ENCODE measurements at places on chromosomes 6 and 20.
A peak's percentile ranks its signal among the peaks of the same experiment; 100 is the strongest.

DNA sequence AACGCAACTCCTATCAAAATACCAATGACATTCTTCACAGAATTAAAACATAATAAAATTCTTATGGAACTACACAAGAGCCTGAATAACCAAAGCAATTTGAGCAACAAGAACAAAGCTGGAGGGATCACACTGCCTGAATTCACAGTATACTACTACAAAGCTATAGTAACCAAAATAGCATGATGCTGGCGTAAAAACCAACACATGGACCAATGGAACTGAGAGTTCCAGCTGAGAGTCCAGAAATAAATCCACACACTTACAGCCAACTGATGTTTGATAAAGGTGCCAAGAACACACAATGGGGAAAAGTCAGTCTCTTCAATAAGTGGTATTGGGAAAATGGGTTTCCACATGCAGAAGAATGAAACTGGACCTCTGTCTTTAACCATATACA lies 6.9 kb downstream of the MLIP start:
- no peaks in the 10 kb centered on the region for H3K36me3 ChIP-seq
- no peak for DNase-seq
- H3K4me3 ChIP-seq = no peak overlapping the region

DNA sequence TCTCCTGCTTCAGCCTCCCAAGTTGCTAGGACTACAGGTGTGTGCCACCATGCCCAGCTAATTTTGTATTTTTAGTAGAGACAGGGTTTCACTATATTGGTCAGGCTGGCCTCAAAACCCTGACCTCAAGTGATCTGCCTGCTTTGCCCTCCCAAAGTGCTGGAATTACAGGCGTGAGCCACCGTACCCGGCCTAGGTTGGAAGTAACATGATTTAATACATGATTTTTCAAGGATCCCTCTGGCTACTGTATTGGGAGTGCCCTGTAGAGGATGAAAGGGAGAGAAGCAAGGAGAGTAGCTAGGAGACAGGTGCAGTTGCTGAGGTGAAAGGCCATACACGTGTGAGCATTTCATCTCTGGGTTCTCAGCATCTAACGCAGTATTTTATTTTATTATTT lies 2.6 kb upstream of the NCOA3 start:
- peaks cover 23% of the 10 kb centered on the region for H3K4me1 ChIP-seq
- H3K27me3 ChIP-seq = no peaks in the 10 kb centered on the region
- H3K27ac ChIP-seq = no peak overlapping the region
- DNase-seq = no peak
- H3K36me3 ChIP-seq = no peaks in the 10 kb centered on the region
- H3K4me3 ChIP-seq = no peak overlapping the region

GRCh38 chr20:32789896-32790750 lies 27.9 kb downstream of the DNMT3B start:
- DNase-seq = no peak
- peaks cover 3% of the 10 kb centered on the region for H3K4me1 ChIP-seq
- no peaks in the 10 kb centered on the region for H3K27me3 ChIP-seq
- H3K36me3 ChIP-seq = no peaks in the 10 kb centered on the region

DNA sequence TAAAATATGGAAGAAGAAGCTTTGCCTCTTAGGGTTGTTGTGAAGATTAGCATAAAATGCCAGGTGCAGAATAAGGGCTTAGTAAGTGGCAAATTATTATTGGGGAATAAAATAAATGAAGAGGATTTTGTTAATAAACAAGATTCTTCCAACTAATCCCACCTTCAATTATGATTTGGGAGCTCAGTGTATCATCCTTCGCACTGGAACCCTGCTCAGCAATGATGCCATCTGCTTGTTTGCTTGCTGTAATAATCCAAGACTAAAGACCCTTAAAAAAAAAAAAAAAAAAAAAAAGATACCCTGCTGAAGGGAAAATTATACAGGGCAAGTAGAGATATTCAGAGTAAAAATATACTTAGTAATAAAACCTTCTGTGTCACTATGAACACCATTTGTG lies 62.0 kb upstream of the RREB1 start:
- no peaks in the 10 kb centered on the region for H3K36me3 ChIP-seq
- DNase-seq = no peak
- no peak overlapping the region for H3K27ac ChIP-seq
- no peaks in the 10 kb centered on the region for H3K27me3 ChIP-seq
- H3K4me1 ChIP-seq = peaks cover under 1% of the 10 kb centered on the region

DNA sequence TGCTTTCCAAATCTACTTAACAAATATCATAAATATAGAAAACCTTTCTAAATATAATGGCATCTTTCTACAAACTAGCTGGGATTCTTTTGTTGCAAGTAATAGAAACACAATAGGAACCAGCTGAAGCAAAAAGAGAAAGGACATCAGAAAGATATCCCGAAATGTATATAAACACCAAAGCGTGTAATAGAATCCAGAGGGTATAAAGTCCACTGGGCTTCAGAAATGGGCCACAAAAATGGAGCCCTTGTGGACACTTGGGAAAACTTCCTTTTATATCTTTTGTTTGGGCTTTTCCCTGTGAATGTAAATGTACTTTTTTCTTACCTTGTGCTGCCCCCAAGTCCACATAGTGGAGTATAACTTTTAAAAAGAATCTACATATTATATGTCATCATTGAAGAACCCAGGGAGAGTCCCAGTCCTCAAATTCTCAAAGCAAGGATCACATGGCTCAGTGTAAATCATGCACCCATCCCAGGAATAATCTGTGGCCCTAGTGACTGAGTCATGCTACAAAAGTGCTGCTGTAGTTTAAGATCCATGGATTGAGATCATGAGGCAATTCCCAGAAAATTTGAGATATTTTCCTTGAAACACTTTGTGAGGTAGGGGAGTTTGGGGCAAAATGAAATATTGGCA lies 457.0 kb downstream of the EPM2A start:
- no peak overlapping the region for H3K27ac ChIP-seq
- H3K4me1 ChIP-seq = no peaks in the 10 kb centered on the region

DNA sequence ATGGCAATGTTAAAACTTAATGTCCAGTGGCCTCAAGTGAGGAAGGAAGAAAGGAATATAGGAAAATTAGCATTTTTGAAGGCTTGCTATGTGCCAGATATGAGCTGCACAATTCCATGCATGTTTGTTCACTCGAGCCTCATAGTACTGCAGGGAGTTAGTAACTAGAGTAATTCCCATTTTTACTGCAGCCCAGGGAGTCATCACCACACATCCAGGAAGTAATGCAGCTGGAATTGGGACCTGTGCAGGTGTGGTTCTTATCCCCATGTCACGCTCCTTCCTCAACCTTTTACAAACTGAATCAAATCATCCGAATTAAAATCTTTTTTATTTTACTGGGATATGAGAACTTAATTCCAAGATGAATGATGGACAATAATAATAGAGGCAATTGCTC lies 149.5 kb upstream of the MAFB start:
- DNase-seq = no peak
- H3K4me1 ChIP-seq = no peaks in the 10 kb centered on the region
- H3K4me3 ChIP-seq = no peak overlapping the region
- H3K36me3 ChIP-seq = no peaks in the 10 kb centered on the region

GRCh38 chr20:51470907-51471411 lies 71.6 kb downstream of the NFATC2 start:
- no peaks in the 10 kb centered on the region for H3K36me3 ChIP-seq
- H3K27ac ChIP-seq = no peak overlapping the region
- no peaks in the 10 kb centered on the region for H3K27me3 ChIP-seq
- no peak for DNase-seq
- H3K4me1 ChIP-seq = no peaks in the 10 kb centered on the region
- no peak overlapping the region for H3K4me3 ChIP-seq

GRCh38 chr6:88983532-88983931 lies 20.1 kb upstream of the RNGTT start:
- H3K27me3 ChIP-seq = no peaks in the 10 kb centered on the region
- H3K27ac ChIP-seq = peak overlapping the region; percentile 46
- peaks cover 11% of the 10 kb centered on the region for H3K4me1 ChIP-seq
- H3K4me3 ChIP-seq = no peak overlapping the region
- H3K36me3 ChIP-seq = no peaks in the 10 kb centered on the region
- DNase-seq = no peak

- no peaks in the 10 kb centered on the region for H3K36me3 ChIP-seq
- H3K27me3 ChIP-seq = no peaks in the 10 kb centered on the region
- DNase-seq = no peak
- no peak overlapping the region for H3K27ac ChIP-seq
- peaks cover 22% of the 10 kb centered on the region for H3K4me1 ChIP-seq
These were observed 54.9 kb downstream of the MAP3K5 start for GRCh38 chr6:136737374-136737844.

DNA sequence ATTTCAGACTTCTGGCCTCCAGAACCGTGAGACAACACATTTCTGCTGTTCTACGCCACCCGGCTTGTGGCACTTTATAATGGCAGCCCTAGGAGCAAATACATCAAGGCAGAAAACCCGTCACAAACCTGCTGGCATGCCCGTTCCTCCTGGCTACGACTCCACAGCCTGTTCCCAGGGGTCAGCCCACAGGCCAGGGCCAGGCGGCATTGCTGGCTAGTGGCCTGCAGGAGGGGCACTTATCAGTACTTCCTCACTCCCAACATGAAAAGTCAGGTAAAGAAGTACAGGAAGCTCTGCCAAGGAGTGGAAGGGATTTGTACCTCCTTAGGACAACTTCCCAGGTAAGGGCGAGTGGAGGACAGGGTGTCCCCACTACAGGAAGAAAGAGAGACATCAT lies 223.1 kb upstream of the AGPAT4 start:
- no peaks in the 10 kb centered on the region for H3K4me1 ChIP-seq
- H3K27ac ChIP-seq = no peak overlapping the region
- no peak for DNase-seq

- no peak for DNase-seq
- H3K27me3 ChIP-seq = no peaks in the 10 kb centered on the region
These were observed 355.0 kb upstream of the MAP3K7 start for GRCh38 chr6:90941885-90942284.

- H3K4me1 ChIP-seq = peaks cover 47% of the 10 kb centered on the region
- no peak for DNase-seq
- H3K36me3 ChIP-seq = no peaks in the 10 kb centered on the region
- H3K27me3 ChIP-seq = no peaks in the 10 kb centered on the region
These were observed 55.7 kb downstream of the SYTL3 start for GRCh38 chr6:158705386-158706126.

- H3K27me3 ChIP-seq = no peaks in the 10 kb centered on the region
- DNase-seq = peak; percentile 82
- no peak overlapping the region for H3K27ac ChIP-seq
These were observed 18.6 kb downstream of the DYNLT1 start for GRCh38 chr6:158625881-158626305.

GRCh38 chr6:87154641-87154992 lies 748 bp upstream of the ZNF292 start:
- H3K4me1 ChIP-seq = peaks cover 63% of the 10 kb centered on the region
- H3K27me3 ChIP-seq = no peaks in the 10 kb centered on the region
- no peaks in the 10 kb centered on the region for H3K36me3 ChIP-seq
- no peak for DNase-seq
- H3K27ac ChIP-seq = peak overlapping the region; percentile 96
- peak overlapping the region; percentile 82 for H3K4me3 ChIP-seq

DNA sequence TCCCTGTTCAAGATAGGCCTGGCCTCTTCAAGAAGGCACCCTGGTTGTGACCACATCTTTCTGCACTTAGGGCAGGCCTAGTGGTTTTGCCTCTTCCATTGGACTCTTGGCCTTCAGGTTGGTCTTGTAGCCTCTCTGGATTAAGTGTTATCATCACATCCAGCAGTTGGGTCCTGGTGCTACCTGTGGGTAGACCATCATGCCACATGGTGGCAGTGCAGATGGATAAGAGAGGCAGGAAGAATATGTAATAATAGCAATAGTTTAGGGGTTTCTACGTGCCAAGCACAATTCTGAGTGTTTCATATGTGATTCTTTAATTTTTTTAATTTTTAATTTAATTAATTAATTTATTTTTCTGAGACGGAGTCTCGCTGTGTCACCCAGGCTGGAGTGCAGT lies 28.5 kb upstream of the SNRPB2 start:
- no peak overlapping the region for H3K4me3 ChIP-seq
- H3K36me3 ChIP-seq = no peaks in the 10 kb centered on the region
- DNase-seq = no peak
- H3K27me3 ChIP-seq = no peaks in the 10 kb centered on the region

- no peak for DNase-seq
- H3K27ac ChIP-seq = no peak overlapping the region
- no peak overlapping the region for H3K4me3 ChIP-seq
- H3K36me3 ChIP-seq = no peaks in the 10 kb centered on the region
- H3K27me3 ChIP-seq = no peaks in the 10 kb centered on the region
These were observed 32.6 kb downstream of the SLC2A10 start for GRCh38 chr20:46741924-46742668.

DNA sequence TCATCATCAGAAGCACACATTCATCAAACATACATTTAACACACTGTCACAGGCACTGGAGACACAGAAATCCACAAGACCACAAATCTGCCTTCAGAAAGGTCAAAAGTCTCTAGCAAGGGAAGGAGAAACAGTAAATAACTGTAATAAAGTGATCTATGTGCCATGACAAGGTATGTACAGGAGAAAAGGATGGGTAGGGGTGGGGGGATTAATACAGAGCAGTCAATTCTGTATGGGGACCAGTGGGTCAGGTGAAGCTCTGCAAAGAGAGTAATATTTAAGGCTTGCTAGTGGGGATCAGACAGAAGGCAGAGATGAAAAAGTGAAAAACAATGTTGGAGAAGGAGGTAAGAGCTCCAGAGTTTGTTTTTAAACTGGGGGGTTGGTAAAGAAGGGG lies 32.6 kb downstream of the ELOVL5 start:
- no peaks in the 10 kb centered on the region for H3K36me3 ChIP-seq
- H3K27me3 ChIP-seq = no peaks in the 10 kb centered on the region
- no peak for DNase-seq
- H3K4me3 ChIP-seq = no peak overlapping the region
- peaks cover 29% of the 10 kb centered on the region for H3K4me1 ChIP-seq

DNA sequence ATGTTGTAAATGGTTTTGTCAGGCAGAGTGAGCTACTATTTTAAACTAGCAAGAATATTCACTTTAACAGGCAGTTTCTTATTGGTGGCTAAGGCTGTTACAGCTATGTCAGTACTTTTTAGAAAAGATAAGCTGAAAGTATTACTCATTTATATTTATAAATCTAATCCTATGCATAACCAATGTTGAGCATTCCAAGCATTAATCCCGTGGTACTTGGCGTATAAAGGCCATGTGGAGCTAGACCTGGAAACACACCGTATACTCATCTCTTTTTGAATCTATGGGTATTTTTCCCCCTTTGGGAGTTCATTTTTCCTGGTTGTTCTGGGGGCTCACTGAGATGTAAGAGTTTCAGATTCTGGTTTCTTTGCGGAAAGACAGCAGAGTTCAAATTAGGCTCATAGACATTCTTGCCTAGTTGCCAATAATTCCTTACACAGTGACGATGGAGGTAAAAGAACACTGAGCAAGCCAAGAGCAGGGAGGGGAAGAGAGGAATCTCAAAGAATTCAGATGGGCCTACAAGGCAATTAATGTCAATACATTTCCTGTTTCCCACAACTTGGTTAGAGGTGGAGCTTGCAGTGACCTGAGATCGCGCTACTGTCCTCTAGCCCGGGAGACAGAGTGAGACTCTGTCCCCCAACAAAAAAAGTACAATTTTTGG lies 211.5 kb downstream of the SOX4 start:
- no peaks in the 10 kb centered on the region for H3K27me3 ChIP-seq
- no peak overlapping the region for H3K4me3 ChIP-seq
- H3K4me1 ChIP-seq = peaks cover 24% of the 10 kb centered on the region

GRCh38 chr20:61932199-61932592 lies 133.5 kb downstream of the TAF4 start:
- H3K27ac ChIP-seq = no peak overlapping the region
- no peaks in the 10 kb centered on the region for H3K36me3 ChIP-seq
- no peak overlapping the region for H3K4me3 ChIP-seq
- no peaks in the 10 kb centered on the region for H3K27me3 ChIP-seq
- H3K4me1 ChIP-seq = no peaks in the 10 kb centered on the region

GRCh38 chr6:152828431-152828830 lies 77.8 kb downstream of the VIP start:
- H3K27ac ChIP-seq = no peak overlapping the region
- H3K36me3 ChIP-seq = no peaks in the 10 kb centered on the region
- H3K4me1 ChIP-seq = no peaks in the 10 kb centered on the region
- no peak overlapping the region for H3K4me3 ChIP-seq
